ENCODE measurements at places on chromosomes 2 and 18.

GRCh38 chr18:29779096-29779495, 1263.4 kb downstream of the DSC3 start:
- DNase-seq: no peak

DNA sequence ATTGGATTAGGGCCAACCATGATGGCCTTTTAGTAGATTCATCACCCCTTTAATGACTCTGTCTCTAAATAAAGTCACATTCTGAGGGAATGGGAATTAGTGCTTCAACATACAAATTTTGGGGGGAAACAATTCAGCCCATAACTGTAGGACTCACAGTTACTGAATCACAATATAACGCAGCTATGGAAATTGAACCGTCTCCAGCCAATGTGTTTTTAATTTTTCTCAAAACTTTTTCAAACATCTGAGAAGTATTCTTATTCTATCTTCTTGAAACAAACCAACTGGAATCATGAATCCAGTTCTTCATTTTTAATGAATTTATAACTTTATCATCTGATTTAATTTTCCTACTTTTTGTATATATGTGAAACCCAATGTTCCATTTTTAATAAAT, 373.1 kb upstream of the SYT4 start:
- DNase-seq: no peak

- DNase-seq: no peak
Measured at GRCh38 chr2:150230004-150230403, 257.5 kb downstream of the RND3 start.

- DNase-seq: no peak
Measured at GRCh38 chr2:11787991-11788390, 41.6 kb downstream of the LPIN1 start.

DNA sequence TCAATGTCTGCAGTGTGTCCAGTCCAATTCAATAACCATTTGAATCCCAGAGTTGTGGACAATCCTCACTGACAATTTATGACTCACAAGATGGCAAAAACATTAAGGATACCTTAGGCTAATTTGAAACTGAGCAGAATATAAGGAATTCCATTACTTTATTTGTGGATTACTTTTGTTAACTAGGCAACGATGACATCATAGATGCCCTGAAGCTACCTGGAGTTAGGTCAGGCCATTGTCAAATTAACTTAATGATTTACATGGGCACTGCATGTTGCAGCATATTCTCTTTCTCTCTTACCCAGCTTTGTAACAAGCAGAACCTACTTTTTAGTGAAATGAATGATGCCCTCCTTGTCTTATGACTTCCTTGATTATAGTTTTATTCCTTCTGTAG, 100.0 kb upstream of the CDCA7 start:
- DNase-seq: no peak

- no peak for DNase-seq
Measured at GRCh38 chr18:46591783-46592391, 65.1 kb downstream of the LOXHD1 start.

DNA sequence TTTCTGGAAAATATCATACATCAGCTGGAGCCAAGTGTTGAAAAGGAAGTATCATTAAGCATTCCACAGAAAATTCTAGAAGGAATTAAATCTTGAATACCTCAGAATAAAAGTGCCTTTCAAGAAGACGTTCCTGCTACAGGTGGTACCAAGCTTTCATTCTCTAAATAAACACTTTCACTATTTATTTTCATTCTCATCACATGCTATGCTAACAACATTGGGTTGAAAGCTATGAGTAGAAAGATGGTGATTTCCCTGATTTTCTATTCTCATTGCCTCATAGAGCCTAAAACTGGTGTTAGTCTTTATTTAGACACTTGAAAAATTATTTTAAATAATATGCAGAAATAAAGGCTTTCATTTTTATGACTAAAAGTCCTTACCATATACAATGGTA, 324.7 kb downstream of the LRP1B start:
- DNase-seq: no peak

DNA sequence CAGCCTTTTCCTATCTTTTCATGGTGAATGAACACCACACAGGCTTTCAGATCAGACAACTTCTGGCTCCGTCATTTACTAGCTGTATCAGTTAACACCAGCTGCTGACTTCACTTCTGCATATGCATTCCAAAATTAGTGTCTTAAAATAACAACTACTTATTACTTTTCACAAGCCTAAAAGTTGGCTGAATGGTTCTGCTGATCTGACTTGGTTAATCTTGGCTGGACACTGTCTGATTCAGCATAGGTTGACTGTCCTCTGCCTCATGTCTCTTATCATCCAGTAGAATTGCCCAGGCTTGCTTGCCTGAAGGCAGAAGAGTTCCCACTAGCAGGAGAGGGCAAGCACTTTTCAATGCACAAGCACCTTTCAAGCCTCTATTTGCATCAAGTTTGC, 72.7 kb downstream of the MARCHF4 start:
- no peak for DNase-seq

DNA sequence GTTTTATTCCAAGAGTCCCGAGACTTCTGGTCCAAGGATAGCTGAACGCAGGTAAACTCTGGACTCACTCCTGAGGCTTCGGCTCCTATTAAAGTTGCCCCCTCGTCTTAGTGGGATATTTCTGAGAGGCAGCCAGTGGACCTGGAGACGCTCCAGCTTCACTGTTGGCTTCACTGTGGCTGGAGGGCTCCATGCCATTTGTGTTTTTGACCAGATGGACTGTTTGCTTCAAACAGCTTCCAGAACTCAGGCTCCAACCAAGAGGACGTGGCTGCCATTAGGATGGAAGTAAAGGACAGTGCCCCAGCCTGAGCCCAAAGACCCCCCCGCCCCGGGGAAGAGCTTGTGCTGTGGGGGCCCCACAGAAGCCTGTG, 94.4 kb upstream of the LDAH start:
- no peak for DNase-seq

DNA sequence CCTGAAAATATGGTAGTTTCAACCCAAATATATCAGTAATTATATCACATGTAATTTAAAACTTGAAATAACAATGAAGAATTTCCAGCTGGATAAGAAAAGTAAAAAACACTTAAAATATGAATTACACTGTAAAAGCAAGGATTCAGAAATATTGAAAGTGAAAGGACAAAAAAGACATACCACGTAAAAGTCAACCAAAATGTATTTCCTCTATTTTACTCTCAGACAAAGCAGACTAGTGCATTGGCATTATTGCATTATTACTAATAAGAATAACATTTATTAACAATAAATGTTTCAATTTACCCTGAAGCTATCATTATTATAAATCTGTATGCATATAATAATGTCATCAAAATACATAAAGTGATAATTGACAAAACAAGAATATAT, 445.1 kb upstream of the TRIB2 start:
- DNase-seq: no peak

DNA sequence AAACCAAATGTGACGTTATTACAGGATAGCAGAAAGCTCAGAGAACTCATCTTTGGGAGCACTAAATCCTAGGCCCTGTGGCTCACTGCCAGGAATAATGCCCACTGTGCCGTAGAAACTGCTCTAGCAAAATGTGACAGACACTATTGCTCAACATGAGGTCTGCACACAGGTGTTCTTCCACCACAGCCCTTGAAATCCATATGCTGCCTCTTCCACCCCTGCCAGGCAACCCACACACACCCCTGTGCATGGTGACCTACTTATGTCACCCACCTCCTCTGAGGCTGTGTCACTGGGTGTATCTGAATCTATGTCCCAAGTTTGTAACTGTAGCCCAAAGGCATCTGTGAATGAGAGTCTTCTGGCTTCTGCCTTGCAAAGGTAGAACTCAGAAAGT, 66.1 kb upstream of the MBOAT2 start:
- no peak for DNase-seq

GRCh38 chr18:55249550-55249949, 290.3 kb upstream of the CCDC68 start:
- DNase-seq: no peak

DNA sequence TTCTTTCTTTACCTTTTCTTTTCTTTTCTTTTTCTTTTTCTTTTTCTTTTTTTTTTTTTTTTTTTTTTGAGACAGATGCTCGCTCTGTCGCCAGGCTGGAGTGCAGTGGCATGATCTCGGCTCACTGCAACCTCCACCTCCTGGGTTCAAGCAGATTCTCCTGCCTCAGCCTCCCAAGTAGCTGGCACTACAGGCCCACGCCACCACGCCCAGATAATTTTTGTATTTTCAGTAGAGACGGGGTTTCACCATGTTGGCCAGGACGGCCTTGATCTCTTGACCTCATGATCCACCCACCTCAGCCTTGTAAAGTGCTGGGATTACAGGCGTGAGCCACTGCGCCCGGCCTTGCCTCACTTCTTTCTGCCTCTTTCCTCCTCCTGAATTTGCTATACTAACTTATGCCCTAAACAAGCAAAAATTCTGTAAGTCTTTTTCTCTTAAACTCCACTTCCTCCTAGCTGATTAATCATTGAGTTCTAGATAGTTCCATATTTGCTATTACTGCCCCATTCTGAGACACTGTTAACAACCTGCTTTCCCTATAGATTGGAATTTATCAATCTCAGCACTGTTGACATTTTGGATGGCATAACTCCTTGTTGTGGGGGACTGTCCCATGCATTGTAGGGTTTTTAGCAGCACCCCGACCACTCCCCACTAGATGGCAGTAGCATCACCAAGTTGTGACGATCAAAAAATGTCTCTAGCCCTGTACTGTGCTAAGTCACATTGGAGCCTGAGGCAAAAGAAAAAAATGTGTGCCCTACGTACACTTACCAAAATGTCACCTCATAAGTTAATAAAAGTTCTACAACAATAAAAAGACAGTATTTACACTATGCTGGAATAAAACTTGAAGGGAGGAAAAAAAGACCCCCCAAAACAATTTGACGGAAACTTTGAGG, 16.4 kb upstream of the THADA start:
- peak; percentile 55 for DNase-seq

- DNase-seq: no peak
Measured at GRCh38 chr2:235685024-235685721, 191.3 kb downstream of the AGAP1 start.

GRCh38 chr2:122523143-122523542, 767.7 kb downstream of the TSN start:
- no peak for DNase-seq

- no peak for DNase-seq
Measured at GRCh38 chr2:71340176-71340575, 8.6 kb downstream of the ZNF638 start.

DNA sequence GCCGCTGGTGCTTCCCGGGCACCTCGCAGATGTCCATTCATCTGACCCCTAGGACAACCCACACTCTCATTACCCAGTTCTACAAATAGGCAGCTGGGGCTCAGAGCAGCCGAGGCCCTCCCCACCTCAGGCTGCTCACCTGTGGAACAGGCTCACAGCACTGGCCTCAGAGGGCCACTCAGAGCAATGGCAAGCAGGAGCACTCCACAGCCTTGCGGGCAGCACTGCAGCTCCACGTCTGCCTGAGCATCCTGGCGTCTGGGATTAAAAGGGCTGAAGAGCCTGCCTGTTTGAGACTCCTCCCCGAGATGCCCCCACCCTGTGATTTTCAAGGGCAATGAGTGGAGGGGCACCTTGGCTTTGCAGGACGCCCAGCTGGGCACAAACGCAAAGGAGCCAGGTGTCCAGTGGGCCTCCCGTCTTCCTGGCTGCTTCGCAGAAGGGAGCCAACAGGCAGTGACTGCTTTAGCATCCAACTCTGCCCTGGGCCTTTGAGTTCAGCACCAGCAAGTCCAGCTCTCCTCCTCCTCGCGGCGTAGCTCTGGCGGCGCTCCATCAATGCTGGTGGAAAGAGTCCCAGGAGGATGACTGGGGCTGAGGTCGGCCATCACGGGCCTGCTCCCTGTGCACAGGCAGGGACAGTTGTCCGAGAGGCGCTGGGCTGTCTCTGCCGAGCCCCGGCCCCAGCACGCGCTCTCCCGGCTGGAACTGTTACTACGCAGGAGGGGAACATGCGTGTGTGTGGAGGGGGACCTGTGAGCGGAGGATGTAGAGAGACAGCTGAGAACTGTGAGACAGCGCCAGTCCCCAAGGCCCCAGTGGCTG, 297.2 kb downstream of the NDUFA10 start:
- DNase-seq: no peak

DNA sequence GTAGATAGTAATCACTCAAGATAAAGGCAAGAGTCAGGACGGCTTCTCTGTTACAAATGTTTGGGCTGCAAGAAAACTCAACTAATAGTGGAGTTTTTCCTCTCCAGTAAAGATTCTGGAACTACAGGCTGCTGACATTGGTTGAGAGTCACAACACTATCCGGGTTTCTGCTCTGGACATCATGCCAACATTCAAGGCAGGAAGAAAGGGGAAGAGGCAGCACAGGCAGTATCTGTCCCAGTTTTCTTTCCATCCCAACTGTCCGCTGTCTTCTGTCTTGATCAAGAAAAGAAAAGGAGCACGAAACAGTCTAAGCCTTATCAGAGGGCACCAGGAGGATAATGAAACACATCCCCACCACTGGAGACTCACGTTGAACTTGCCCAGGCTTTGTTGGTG, 132.1 kb downstream of the MAIP1 start:
- no peak for DNase-seq

GRCh38 chr2:38932586-38932985, 42.9 kb downstream of the ARHGEF33 start:
- no peak for DNase-seq

- no peak for DNase-seq
Measured at GRCh38 chr18:28963481-28963880, 786.6 kb upstream of the CDH2 start.

- DNase-seq: no peak
Measured at GRCh38 chr2:63977904-63978303, 41.3 kb downstream of the VPS54 start.

DNA sequence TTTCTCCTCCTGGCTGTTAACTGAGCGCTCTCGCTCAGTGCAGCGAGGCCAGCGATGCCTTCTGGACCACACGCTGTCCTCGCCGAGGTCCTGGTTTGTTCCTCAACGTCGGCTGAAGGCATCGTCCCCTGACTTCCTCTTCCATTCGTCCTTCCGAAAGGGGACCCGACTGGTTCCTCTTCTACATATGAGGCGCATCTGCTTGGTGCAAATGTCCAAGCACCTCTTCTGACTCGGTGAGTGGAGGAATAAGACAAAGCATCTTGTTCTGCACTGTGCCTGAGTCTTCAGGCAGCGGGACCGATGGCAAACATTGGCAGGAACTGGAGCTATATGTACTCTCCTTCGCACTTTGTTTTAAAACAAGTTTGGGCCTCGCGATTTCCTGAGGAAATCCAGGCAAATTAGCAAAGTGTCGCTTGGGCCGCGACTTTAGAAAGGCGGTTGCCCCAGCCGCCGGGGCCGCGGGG, 621 bp upstream of the KCNS3 start:
- DNase-seq: no peak

Measured in activated CD4-positive, alpha-beta T cell treated with anti-CD3 and anti-CD28 coated beads for 1 hour (primary cell).